ENCODE measurements at places on chromosomes 2 and 18.

GRCh38 chr18:22108674-22109073 lies 60.7 kb upstream of the GATA6 start:
- DNase-seq = no peak

DNA sequence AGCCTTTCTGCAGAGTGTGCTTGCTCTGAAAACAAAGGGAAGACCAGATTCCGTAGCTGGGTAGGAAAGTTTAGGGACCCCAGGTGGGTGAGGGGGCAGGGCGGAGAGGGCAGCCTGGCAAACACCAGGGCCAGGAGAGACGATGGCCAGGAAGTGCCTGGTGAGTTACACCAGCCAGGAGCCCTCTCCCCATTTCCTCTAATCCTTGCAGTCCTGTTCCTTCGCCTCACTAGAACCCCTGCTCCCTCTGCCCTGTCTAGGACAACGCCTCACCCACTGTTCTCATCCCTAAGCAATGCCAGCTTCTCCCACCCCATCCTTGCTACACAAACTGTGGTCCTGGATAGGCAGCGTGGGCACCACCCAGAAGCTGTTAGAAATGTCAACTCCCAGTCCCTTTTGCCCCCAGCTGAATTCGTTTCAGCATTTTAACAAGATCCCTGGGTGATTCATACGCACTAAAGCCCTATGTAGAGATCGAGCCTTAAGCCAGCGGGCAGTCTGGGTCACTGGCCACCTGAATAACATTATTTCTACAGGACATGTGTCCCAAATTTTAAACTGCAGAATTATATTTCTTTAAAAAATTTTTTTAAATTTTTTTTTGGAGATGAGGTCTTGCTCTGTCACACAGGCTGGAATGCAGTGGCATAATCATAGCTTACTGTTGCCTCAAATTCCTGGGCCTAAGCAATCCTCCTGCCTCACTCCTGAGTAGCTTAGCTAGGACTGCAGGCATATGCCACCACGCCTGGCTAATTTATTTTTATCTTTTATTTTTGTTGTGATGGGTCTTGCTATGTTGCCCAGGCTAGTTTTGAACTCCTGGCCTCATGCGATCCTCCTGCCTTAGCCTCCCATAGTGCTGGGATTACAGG lies 10.9 kb downstream of the WIPF1 start:
- DNase-seq = peak; percentile 69

GRCh38 chr18:48355276-48356115 lies 53.7 kb downstream of the ZBTB7C start:
- no peak for DNase-seq

DNA sequence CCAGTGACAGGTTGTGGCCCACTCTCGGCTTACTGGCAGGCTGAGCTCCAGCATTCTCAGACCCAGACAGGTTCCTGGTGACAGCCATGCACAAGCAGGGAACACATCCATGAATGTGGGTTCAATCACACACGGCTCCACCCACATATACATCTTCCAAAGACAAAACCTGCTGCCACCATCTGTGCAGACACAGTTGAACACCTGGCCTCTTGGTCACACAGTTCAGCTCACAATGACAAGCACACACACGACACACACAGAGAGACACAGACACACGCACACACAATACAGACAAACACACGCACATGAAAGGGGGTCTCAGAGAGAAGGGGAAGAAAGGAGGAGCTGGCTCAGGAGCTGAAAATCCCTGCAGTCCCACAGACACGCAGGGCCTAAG lies 32.1 kb upstream of the PTMA start:
- DNase-seq = no peak

DNA sequence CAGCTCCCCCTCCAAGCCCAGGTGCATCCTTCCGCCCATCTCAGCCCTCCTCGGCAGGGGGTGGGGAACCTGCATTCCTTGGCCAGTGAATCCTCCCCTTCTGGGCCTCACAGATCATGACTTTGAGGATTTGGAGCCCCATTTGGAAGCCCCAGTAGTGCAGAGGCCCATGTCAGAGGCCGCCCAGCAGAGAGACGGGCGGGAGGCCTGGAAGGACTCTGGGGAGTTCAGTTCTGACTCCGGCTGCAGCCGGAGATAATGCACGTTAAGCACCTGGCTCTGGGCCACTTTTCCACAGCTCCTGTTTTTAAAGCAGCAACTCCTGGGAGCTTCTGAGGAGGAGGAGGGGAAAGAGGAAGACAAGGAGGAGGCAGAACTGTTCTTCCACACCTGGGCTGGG lies 14.9 kb downstream of the ATOH8 start:
- DNase-seq = peak; percentile 43

DNA sequence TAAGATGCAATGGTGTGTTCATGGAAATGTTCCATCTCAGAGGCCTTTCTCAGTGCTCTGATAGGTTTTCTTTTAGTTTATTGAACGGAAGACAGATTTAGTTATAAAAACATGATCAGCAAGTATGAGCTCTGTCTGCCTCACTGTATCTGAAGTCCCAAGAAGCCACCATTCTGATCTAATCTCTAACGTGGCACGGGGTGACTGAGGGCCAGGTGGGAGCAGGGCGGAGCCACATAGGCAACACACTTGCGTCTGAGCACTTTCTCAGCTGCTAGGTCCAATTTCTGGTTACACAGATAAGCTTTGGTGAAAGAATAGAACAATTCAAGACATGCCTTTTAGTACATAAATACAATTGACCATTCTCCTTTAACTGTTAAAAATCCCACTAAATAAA lies 60.4 kb downstream of the SNTG2 start:
- no peak for DNase-seq

DNA sequence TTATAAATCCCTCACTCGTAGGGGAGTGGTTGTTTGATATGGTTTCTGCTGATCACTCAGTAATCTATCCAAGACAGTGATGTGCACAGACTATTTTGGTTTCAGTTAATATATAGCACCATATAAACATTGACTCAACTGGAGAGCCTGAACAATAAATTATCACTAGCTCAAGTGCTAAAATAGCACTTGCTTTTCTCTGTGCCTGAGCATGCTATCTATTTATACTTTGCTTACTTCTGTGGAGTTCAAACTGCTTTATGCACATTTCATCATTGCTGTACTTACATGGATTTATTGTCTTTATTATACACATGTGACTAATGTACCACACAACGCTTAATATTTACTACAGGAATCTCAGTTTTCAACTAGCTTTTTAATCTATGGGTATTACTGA lies 133.6 kb downstream of the BCL2 start:
- DNase-seq = no peak

DNA sequence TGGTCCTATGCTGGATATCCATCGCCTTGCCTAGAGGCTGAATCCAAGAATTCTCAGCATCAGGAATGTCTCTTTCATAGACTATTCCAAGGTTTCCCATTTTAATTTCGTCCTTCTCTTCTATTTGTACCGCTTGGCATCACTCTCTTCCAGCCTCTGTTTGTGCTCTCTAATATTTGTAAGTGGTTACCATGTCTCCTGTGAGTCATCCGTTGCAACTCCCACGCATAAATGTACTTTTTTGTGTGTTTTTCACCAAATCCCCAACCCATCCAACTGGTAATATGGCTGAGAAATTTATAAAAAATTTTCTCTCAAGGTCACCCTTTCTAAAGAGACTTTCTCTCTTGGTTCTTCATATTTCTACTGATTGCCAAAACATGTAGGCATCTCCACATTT lies 21.8 kb downstream of the COLEC12 start:
- DNase-seq = peak; percentile 68

DNA sequence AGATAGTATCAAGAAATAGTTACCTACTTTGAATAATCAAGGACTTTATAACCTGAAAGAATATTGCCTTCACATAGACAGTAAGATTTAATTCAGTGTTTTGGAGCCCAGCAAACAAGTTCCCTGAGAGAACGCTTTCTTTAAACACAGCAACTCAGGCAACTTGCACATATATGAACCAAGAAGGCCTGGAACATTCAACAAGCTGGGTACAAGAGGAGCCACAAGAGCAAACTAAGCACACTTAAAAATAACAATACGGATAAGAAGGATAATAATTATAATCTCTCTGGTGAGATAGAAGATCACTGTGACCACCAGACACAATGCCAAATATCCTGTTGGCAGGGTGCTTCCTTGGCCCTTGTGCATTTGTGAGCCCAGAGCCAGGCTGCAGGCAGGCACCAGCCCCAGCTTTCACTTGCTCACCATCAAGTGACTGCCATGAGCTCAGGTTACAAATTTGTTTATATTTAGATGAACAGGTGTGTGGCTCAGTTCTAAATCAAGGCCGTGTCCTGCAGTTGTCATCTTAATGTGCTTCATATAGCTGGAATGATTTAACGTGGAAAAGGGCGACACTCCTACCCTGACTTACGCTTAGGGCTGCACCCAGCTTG lies 446.6 kb downstream of the IRS1 start:
- no peak for DNase-seq

All from fibroblast of skin of back (primary cell).